Umbilical cord (tissue), 2 donors: ENCODE measurements at places on chromosomes 13 and 19. TPM values are rescaled to one million over a fixed set of nuclear protein-coding genes. Genes with fewer than 3 reads are reported as not detected.

DNA sequence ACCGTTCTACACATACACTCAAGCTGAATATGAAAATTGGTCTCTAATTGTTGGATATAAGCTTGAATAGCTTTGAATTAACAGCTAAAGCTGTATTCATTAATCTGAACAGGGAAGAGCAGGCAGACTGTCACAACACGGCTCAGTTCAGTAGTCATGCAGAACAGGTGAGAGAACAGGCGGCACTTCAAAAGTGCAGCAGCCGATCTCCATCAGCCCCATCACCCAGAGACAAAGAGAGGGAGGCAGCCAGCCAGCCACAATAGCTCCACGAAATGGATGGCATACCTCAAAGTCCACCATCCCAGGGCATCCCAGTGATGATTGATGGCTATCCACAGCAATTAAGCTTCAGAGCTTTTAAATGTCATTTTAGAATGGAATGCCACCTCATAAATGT, 419.2 kb downstream of the OLFM4 start:
- DNase-seq, result no peak

- DNase-seq, result no peak
These were observed 78.9 kb downstream of the DNAJC15 start for GRCh38 chr13:43102304-43102703.

DNA sequence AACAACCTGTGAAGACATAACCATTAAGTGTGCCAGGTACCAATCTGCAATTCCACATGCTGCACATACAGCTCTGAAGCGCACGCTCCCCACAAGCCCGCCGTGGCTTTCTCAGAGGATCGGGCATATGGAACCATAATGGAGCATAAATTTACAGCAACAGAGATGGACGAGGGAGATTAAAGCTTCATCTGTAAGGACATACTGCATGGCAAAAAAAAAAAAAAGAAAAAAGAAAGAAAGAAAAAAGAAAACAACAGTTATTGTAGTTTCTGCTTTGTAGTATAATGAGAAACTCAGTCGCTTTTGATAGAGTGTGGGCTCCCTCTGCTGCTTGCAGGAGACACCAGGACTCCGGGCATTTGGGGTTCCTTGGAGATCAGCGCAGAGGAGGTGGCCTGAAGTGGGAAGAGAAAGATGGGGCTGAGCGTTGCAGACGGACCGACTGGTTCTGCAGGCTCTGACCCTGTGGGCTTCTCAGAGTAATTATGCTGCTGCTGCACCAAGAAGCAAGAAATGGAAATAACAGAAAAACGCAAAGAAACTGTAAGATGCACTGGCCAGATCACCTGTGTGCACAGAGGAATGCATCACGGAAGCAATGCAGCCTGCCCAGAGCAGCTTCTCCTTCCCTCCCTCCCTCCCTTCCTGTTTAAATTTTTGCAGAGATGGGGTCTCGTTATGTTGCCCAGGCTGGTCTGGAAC, 10.8 kb upstream of the PDCD5 start:
- peak; percentile 52 for DNase-seq

DNA sequence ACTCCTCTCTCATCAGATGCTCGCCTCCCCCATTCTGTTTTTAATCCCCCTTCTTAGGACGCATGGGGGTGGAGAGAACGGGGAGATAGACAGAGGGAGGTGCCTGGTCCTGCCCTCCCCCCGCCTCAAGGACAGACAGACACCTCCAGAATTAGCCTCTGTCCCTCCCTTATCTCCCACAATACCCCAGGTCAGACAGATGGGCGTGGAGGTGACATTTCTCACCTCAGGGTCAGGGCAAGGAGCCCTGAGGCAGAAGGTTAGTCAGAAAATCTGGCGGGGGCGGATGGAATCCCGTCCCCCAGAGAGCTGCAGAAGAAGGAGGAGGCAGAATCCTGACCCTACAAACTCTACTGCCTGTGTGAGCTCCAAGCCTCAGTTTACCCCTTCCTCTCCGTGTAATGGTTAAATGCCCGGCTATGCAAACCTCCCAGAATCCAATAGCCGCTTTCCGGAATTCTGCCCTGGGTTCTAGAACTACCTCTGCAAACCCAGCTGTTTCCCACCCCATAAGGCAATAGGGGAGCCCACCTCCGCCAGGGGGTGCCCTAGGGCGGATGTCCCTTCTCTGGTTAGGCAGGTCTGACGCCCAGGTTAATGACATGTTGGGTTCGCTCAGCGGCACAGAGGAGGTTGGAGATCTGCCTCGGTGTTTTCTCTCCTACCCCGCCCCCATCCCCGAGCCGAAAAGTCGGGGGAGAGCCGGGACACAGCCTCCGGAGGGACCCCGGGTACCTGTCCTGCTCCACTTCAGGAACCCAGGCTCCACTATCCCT, 900 bp downstream of the PPP1R13L start:
- peak; percentile 48 for DNase-seq

DNA sequence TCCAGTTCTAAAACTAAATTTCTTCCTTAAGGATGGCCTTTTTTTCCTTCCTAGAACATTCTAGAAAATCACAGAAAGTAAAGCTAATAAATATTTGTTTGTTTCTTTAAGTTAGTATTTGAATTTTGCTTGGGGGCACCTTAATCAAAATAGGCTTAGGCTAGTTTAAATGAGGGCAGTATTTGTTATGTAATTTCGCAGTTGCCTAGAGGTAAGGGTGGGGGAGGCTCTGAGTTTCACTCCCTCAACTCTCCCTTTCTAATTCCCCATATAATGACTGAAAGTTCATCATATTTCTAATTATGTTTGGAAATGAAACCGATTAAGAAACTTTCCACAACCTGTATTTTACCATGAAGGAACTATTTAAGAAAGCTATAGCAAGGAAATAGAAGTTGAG, 40.6 kb downstream of the PCDH17 start:
- DNase-seq, result no peak

GRCh38 chr19:737591-738093, 13.3 kb upstream of the MISP start:
- DNase-seq, result no peak

- no peak for DNase-seq
These were observed 618 bp upstream of the ZBTB45 start for GRCh38 chr19:58520257-58520599.

DNA sequence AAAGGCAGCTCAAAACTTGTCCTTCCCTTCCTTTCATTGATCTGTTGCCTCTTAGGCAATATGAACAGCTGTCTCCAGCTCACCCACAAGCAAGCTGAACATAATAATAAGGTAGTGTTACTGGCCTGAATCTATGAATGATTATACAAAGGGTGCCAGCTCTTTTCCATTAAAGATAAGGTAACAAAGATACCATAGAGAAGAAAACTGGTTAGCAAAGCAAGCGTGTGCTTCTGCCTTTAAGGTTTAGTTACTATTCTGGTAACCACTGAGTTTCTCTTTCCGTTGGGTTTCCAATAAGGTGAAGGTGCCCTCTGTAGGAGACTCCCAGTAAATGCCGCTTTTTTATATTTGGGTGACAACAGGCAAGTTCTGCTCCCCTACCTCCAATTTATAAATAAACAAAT, 12.1 kb upstream of the DACH1 start:
- peak; percentile 46 for DNase-seq

GRCh38 chr13:59230484-59231264, 933.1 kb downstream of the DIAPH3 start:
- no peak for DNase-seq

DNA sequence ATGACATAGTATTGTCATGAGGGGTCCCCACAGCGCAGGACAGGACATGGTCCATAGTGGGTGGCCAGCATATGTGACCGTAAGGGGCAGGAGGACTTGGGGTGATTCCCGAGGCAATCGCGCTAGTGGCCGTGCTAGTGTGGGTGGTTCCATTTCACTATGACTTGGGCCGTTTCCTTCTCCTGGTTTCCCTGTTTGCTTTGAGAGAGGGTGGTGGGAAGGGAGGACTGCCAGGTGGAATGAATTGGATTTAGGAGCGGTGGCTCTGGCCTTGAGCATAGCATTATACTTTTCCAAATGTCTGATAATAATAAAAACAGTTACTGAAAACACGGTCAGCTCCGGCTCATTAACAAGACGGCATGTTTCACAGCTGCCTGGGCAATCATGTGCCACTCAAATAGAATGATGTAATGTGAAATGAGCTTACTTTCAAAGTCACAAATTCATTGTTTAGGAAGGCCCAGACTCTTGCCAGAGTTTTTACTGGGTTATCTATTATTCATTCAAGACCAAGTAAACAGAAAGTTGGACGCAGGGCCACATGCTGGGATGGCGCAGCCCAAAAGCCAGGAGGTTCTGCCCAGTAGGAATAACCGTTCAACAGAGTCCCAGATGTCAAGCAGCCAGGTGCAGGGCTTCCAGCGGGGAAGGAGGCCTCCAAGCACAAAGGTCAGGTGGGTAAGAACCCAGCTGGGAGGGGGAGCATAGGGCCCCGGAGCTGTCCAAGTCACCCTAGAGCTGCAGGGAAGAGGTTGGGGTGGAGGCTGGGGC, 19.6 kb upstream of the SLC15A1 start:
- DNase-seq, result no peak

GRCh38 chr19:18859676-18860301, 28.0 kb downstream of the UPF1 start:
- peak; percentile 13 for DNase-seq

DNA sequence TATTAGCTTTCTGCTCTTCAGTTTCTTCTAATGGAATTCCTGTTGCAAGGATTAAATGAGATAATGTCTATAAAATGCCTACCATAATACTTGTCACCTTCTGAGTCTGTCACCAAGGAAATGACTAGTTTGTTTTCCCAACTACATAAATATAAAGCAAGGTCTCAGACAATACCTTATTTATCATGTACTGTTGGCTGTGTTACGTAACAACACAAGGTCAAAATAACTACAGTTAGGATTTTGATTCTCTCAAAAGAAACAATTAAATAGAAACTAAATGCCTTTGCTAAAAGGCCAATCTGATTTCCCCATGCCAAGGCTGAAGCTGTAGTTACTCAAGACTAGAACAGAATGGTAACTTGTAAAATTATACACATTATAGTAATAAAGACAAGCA, 134.5 kb downstream of the PCDH9 start:
- no peak for DNase-seq

GRCh38 chr13:74761801-74762757, 627.9 kb upstream of the KLF12 start:
- DNase-seq, result no peak

DNA sequence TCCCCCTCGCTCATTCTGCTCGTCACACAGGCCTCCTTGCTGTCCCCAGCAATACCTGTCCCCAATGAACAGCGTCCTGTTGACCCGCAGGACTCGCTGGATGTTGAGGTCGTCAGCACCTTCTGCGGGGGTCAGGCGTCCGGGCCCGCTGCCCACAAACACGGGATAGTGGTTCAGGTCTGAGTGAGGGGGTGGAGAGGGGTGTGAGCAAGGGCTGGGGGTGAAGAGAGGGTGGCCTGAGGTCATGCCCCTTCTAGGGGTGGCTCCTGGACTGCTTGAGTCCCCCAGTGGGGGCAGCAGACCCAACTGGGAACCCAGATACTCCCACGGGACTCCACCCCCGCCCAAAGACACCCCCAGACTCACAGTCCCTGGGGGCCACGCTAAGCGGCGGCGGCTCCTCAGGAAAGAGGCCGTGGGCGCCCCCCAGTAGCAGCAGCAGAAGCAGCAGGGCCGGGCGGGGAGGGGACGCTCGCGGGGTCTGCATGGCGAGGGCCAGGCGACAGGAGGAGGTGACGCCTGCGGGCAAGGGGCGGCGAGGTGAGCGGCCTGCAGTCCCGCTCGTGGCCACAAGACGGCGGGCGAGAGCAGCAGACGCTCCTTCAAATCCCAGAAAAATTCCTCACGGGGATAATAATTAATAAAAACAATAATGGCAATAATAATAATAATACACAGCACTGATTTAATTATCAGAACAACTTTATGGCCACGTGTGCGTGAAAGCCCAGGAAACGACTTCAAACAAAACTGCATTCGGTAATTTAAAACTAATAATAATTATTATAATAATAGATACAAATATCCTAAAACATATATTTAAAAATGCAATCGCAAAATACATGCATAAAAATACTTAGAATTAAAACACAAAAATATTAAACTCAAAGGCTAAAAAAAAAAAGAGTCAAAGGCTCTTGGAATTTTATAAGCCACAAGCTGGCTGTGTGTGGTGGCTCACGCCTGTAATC, 1.2 kb downstream of the SEMA6B start:
- DNase-seq, result no peak

DNA sequence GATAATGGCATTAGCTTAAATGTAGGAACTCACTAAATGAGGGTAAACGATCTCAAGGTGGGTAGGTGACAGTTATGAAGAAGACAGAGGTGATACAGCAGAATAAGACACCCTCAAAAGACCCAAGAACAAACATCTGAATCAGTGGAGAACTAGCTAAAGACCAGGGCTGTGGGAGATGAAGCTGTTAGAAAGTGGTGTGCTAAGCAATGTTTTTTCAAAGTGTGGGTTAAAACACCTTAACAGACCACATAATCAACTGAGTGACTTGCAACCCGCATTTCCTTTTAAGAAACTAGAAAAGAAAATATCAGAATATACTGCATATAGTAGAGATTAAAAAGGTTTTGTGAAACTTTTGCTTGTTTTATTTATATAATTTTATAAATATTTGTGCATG, 70.0 kb downstream of the ZDHHC20 start:
- no peak for DNase-seq

DNA sequence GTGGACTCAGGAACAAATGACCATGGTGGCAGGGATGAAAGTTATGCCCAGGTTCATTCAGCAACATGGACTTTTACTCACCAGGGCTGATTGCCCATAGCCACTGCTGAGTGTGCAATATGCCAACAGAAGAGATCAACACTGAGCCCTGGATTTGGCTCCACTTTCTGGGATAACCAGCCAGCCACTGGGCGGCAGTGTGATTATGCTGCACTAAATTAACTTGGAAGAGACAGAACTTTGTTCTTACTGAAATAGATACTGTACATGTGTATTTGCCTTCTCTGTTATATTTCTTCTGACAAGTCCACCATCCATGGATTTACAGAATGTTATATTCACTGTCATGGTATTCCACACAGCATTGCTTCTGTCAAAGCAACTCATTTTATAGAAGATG, 257.4 kb downstream of the TDRD3 start:
- DNase-seq, result peak; percentile 87

DNA sequence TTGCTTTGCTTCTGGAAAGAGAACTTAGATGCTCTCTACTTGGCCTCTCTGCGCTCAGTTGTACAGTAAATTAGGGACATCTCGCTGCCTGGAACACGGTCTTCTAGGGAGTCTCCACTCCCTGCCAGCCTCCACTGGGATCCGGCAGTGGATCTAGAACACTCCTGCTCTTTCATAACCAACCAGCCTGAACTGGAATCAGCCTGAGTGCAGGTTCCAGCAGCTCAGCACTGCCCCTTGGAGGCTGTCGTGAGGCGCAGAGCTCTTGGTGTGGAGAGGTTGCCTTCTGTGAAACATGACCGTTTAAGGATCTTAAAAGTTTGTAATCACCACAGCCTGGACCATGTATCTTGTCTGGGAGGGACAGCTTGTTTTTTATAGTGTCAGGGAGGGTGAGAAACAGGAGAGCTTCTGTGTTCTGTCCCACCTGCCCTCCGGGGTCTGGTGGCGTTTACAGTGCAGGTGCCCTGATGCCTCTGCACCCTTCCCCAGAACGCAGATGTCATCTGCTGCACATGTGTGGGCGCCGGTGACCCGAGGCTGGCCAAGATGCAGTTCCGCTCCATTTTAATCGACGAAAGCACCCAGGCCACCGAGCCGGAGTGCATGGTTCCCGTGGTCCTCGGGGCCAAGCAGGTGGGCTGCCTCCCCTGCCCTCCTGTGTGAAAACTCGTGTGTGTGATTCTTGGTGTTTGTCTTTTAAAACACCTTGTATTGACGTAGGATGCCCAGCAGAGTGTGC, 24.8 kb downstream of the UPF1 start:
- peak; percentile 44 for DNase-seq

Gene LHB
- not detected for total RNA-seq

Gene ARHGAP45
- 15.6 TPM for total RNA-seq

Gene S1PR5
- 7.5 TPM for total RNA-seq

Gene TRPM4
- 8.2 TPM for total RNA-seq

Gene CACNG6
- not detected for total RNA-seq
